ENCODE measurements at places on chromosomes 2 and 18.
A peak's percentile ranks its signal among the peaks of the same experiment; 100 is the strongest.

DNA sequence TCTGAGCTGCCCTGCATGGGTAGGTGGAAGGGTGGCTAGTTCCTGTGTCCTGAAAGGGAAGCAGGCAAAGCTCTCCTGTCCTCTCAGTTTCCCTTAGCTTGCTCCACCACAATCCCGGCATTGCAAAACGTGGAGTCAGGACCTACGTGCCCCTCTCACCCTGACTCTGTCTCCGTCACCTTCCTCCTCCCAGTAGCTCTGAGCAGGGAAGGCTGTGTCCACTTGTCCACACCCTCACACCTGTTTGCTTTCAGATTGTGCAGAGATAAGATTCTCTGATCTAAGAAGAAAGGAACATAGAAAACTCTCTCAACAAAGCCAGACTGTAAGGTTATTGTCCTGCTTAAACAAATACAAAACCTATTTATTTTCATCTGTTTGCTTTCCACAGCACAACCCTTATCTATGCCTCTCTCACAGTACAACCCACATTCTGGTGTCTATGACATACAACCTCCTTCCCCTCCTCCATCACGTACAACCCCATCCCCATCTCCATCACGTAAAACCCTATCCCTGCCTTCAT lies 79.0 kb downstream of the ALPK2 start:
- DNase-seq, result no peak

GRCh38 chr2:69087912-69088240 lies 74.9 kb downstream of the ANTXR1 start:
- no peak for DNase-seq

- DNase-seq, result no peak
These were observed 875.8 kb downstream of the EPHA4 start for GRCh38 chr2:220696280-220696669.

DNA sequence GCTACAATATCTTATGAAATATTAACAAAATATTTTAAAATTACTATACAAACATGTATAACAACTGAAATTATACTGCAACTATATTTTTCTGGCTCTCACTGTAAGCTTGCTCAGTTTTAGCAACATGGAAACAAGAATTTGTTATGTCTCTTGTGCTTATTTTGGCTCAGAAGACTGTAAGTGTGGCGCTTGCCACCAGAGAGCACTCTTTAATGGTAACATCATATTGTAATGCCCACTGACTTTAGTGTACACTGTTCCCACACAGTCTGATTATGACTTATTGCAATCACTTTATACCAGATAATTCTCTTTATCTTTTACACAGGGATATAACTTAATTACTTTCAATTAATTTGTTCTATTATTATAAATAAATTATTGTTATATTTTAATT lies 1500.6 kb upstream of the TMEFF2 start:
- no peak for DNase-seq

- no peak for DNase-seq
These were observed 358.9 kb downstream of the TNS1 start for GRCh38 chr2:217643789-217644301.

DNA sequence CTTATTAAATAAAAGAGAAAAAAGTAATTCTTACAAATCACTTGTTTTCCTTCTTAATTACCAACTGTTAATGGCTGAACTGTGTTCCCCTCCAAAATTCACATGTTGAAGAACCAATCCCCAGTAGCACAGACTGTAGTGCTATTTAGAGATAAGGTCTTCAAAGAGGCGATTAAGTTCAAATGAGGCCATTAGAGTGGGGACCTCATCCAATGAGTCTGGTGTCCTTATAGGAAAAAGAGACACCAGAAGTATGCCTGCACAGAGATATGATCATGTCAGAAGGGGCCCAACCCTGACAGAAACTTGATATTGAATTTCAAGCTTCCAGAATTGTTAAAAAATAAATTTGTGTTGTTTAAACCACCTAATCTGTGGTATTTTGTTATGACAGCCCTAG lies 89.8 kb downstream of the MEMO1 start:
- no peak for DNase-seq

- no peak for DNase-seq
These were observed 265.4 kb upstream of the UBE2E3 start for GRCh38 chr2:180715044-180715443.

- DNase-seq, result peak; percentile 61
These were observed 132.9 kb upstream of the MGAT5 start for GRCh38 chr2:134120733-134121630.

DNA sequence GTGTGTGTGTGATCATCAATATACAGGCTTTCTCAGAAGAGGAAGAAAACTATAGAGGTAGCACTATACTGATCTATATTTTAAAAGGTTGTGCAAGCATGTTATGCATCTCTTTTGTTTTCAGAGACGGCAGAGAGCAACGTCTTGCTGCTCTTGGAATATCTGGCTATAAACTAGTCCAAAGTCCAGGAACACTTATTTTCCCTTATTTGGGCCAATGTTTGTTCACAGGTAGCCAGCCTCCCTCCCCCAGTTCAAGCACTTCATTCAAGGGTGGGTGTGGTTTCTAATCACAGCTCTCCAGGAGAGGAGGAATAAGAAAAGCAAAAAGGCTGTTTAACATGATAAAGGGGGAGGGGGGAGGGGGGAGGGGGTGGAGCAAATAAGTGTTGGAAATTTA lies 4.2 kb downstream of the FZD5 start:
- no peak for DNase-seq

DNA sequence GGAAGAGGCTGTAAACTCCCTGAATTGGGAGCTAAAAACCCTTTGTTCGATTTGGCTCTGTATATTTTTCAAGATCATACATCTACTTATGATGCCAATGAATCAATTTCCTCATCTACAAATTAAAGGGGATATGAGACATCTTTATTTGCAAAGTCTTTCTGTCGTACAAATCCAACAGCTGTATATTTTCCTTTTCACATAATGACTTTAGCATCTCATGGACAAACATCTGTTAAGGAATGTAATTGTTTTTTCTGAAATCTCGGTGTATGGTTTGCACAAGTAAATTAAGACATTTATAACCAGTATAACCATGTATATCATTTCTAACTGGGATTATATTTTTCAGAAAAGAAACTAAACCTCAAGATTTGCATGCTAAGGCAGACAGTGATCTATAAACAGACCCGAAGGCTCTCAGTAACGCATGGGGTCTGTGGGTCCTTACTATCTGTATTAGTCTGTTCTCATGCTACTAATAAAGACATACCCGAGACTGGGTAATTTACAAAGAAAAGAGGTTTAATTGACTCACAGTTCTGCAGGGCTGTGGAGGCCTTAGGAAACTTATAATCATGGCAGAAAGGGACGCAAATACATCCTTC lies 130.8 kb downstream of the SLC8A1 start:
- DNase-seq, result no peak

- DNase-seq, result no peak
These were observed 58.8 kb downstream of the ST6GAL2 start for GRCh38 chr2:106827158-106827557.

DNA sequence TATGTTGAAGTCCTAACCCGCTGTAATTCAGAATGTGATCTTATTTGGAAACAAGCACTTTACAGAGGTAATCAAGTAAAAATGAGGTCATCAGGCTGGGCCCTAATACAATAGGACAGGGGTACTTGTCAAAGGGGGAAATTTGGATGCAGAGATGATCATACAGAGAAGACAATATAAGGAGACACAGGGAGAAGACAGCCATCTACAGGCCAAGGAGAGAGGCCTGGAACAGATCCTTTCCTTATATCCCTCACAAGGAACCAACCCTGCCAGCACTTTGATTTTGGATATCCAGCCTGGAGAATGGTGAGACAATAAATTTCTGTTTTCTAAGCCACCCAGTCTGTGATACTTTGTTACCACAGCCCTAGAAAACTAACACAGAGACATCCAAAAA lies 104.3 kb downstream of the METTL4 start:
- DNase-seq, result no peak

GRCh38 chr2:51011254-51011653 lies 20.7 kb downstream of the NRXN1 start:
- no peak for DNase-seq

- no peak for DNase-seq
These were observed 36.6 kb upstream of the DYNC2LI1 start for GRCh38 chr2:43737097-43737854.

DNA sequence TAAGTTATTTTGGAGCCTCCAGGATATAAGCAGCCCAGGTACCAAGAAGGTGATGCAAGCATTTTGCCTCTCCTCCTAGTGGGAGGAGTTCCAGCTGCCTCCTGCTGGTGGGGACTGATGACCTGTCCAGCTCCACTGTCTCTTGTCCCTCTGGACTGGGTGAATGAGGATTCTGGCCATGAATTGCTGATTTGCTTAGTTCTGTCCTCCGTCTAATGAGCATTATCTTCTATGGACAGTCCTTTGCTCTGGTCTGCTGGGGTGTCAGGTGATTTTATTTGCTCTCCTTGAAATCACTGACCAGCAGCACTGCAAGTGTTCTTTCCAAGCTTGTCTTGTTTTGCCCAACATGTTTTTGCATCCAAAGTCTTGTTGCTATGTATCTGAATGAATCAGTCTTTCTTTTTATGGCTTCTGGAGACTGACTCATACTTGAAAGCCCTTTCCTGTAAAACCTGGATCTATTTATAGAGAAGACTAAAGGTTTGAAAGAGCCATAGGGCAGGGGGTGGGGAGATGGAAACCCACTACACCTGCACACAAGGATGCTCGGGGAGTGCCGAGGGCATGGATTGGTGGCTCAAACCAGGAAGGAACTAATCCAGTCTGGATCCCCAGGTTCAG lies 40.5 kb upstream of the EFHD1 start:
- DNase-seq, result no peak

- peak; percentile 35 for DNase-seq
These were observed 48.0 kb downstream of the BCL2L11 start for GRCh38 chr2:111168528-111169239.

- DNase-seq, result no peak
These were observed 130.9 kb downstream of the TPGS2 start for GRCh38 chr18:36697905-36698304.

DNA sequence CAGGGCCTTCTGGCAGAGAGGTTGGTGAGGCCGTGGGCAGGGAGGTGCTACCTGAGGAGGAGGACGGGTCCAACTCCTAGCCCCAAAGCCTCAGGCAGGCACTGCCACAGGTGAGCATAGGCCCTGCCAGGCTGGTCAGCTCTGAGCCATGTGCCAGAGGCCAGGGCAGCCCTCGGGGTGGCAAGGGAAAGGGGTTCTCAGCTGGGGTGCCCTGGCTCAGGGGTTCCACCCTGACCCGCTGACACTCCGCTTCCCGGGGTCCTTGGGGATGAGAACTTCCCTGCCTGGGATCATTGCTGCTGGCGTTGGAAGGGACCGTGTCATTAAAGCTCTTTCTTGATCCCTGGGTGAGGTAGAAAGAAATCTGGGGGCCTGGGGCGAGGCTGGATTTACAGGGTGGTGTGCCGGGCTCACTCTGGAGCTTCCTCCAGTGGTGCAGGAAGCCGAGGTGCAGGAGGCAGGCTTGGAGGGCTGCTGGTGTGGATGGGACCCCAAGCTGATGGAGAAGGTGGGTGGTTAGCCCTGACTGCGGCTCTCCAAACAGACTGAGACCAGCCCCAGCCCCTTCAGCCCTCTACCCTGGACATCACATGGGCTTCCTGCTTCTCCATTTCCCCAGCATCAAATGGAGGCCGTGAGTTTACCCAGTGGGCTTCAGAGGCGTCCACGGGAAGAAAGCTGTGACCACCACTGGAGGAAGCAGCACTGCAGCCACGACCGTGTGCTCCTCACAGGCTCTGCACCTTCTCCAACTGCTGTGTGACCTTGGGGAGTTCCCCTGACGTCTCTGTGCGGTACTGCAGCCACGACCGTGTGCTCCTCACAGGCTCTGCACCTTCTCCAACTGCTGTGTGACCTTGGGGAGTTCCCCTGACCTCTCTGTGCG lies 295.2 kb downstream of the NDUFA10 start:
- peak; percentile 78 for DNase-seq

GRCh38 chr2:70391988-70392387 lies 90.1 kb upstream of the FAM136A start:
- DNase-seq, result no peak

GRCh38 chr2:185899366-185899765 lies 160.8 kb downstream of the FSIP2 start:
- DNase-seq, result no peak

DNA sequence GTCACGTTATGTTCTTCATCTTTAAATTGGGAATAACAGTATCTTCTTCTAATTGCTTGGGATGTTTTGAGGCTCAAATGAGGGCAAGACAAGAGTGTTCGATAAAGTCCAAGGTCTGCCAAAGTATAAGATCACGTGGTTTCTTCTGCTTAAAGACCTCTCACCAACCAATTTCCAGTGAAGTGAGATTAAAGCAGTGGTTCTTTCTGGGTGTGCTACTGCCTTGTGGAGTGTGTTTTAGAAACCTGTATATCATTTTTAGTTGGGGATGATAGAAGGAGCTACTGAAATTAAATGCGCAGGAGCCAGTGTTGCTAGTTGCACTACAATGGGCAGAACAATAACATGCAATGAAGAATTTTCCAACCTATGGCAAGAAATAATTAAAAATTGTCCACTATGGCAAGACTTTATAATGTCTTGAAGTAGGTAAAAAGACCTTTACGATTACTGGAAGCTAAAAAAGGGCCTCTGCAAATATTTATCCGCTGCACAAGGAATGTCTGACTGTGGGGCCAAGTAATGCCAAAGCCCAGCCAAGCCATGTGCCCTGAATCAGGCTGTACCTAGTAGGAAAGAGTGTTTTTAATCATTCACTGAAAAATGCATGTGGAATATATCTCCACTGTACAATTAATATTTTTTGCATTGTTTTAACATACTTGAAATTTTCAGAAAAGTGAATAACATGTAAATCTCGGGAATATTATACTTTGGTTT lies 244.5 kb upstream of the REG3G start:
- DNase-seq, result no peak

GRCh38 chr2:159124441-159124911 lies 156.0 kb downstream of the TANC1 start:
- DNase-seq, result no peak

DNA sequence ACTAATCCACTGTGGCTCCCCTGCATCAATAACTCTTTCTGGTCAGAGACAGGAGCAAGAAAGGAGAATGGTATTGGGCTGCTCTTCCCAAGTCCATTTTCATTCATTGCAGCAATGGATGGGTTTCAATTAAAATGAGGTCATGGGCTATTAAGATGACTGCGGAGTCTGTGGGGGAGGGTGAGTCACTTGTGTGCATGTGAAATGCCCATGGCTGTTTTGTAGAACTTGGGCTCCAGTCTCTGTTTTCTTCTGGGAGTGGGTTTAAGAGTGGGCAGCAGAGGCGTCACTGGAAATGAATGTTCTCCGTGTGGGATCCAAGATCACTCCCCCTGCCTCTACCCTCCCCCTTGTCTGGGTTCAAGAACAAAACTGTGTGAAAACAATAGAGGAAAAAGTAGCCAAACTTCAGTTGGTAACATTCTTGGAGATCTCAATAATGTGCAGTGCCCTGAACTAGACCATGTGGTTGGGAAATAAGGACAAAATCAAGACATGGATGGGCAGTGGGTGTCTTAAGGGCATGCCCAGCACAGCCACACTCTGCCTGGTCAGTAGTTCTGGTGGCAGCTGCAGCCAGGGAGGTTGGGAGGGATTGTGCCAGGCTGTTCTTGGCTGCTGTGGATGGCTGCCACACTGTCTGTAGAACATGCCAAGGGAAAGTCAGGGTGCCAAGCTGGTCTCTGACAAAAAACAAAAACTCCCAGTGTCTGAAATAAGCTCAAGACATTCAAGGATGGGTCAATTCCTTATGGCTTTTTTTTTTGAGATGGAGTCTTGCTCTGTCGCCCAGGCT lies 68.2 kb upstream of the CXCR4 start:
- no peak for DNase-seq

GRCh38 chr2:12506846-12507245 lies 209.9 kb upstream of the TRIB2 start:
- DNase-seq, result no peak

All from posterior cingulate gyrus (tissue), 11 donors.